Stimulated activated CD4-positive, alpha-beta T cell treated with anti-CD3 and anti-CD28 coated beads, Interleukin-4, amount 100 ng/mL, for 48 hours (primary cell): ENCODE measurements at places on chromosomes 7 and 10.

DNA sequence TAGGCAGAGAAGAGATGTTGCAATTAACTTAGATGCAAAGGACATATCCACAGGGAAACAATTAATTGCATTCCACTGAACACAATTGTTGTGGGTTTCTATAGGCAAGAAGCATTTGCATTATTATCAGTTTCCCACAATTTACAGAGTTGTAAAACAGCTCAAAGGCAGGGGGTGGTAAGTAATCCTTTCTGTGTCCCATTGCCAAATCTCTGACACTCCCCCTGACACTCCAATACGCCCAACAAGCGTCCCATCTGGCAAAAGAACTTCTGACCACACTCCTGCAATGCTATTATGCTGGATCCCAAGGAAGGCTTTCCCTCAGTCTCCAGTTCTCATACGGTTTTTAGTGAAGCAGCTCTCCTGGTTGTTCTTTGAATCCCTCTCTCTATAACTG lies 179.8 kb downstream of the CXCL12 start:
- DNase-seq, result no peak

DNA sequence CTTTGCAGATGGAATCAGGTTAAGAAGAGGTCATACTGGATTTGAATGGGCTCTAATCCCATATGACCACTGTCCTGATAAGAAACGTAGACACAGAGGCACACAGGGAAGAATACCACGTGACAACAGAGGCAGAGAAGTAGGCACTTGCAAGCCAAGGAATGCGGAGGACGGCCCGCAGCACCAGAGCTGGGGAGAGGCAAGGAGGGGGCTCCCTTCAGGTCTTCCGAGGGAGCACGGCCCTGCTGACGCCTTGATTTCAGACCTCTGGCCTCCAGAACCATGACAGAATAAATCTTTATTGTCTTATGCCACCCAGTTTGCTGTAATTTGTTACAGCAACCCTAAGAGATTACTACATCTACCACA lies 44.7 kb upstream of the TMEM213 start:
- no peak for DNase-seq

GRCh38 chr7:66529883-66530610 lies 98.6 kb upstream of the KCTD7 start:
- DNase-seq, result no peak

DNA sequence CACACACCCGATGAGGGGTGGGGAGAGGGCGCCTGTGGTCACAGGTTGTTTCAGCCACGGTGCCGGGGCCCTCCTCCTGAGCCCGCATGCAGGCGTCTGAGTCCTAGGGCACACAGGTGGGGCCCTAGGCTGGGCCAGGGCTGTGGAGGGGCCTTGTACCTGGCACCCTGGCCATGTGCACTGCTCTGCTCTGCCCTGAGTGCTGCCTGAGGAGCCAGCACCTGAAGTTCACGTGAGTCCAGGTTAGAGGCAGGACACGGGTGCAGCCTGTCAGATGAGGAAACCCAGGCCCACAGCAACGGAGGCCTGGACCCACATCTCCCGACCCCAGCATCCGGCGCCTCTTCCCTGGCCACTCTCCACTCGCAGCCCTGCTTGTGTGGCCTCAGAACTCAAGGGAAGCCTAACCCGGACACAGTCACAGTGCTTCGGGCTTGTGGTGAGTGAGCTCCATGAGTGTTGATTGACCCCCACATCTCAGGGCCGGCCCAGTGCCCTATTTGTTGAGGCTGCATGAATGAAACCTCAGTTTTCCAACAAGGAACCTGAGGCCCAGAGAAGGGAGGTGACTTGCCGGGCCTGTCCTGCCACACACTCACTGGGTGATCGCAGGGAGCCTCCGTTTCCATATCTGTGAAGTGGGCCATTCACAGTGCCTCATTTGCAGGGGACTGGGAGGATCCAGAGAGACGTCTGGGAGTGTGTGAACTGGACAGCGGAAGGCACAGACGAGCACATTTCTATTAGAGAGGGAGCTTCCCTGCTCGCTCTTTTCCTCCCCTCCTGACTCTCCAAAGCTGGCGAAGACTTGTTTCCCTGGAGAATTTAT lies 39.6 kb downstream of the PPIF start:
- DNase-seq, result no peak

- DNase-seq, result no peak
Observed at GRCh38 chr7:132347123-132347522, 229.1 kb downstream of the PLXNA4 start.

DNA sequence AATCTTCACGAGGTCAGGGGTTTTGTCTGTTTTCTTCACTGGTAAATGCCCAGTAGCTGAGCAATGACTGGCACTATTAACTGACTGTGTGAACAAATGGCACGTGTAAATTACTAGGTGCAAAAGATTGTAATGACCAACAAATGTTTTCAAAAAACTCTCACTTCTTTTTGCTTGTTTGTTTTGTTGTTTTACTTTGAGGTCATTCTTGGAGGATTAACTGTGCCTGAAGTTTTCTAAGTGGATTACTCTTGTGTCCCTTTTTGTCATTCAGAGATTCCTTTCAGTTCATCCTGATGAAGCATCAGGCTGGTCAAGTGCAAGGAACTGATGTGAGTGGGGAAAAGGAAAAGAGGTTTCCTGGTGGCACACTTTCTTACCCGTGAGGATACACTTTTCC lies 74.4 kb upstream of the PPP1R3C start:
- no peak for DNase-seq

DNA sequence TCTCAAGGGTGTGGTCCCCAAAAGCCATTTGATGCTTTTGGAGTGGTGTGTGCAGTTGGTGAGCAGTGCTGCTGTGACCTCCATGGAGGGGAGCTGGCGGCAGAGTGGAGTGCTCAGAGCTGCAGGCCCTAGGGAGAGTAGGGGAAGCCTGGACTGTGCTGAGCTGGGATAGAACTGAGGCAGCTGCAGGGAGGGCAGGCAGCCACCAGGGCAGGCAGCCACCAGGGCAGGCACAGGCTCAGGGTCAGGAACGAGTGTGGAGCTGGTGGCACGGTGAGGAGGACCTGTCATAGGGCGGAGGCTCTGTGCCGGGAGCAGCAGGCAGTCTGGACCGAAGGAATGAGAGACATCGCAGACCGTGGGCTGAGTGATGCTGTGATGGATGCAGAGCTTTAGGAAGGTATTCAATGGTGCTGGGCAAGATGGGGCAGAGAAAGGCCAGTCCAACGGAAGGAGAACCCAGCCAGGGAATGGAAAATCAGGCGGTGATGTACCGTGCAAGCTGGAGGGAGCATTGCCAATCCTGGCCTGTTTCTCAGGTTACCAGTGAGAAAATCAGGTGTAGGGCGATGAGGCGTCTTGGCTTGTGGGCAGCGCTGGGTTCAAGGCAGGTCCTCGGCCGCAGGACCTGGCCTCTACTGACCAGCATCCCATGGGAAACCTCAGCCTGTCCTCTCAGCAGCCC lies 152.6 kb downstream of the CAMK1D start:
- DNase-seq, result no peak

- no peak for DNase-seq
Observed at GRCh38 chr10:130393342-130393741, 257.2 kb downstream of the GLRX3 start.

GRCh38 chr7:79502151-79502550 lies 48.7 kb upstream of the MAGI2 start:
- no peak for DNase-seq

GRCh38 chr7:35771776-35772175 lies 29.1 kb upstream of the SEPTIN7 start:
- no peak for DNase-seq

- no peak for DNase-seq
Observed at GRCh38 chr10:3251172-3251571, 78.6 kb upstream of the PITRM1 start.

DNA sequence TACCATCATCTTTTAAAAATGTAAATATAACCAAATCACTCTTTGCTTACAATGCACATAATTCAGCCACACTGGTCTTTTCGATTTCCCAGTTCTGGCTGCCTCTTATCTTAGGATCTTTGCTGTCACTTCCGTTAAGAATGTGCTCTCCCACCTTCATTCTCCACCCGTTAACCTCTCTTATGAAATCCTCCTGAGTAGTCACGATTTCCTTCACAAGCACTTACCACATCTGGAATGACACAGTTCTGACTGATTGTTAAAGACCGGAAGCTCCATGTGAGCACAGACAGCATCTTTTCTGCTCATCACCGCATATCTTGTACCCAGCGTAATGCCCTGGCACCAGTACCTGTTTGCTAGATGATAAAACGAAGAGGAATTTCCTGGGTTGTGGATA lies 84.3 kb downstream of the CUL2 start:
- no peak for DNase-seq

GRCh38 chr7:112648781-112649180 lies 141.4 kb downstream of the TMEM168 start:
- DNase-seq, result no peak

- DNase-seq, result no peak
Observed at GRCh38 chr7:66123175-66123528, 8.5 kb downstream of the CRCP start.

DNA sequence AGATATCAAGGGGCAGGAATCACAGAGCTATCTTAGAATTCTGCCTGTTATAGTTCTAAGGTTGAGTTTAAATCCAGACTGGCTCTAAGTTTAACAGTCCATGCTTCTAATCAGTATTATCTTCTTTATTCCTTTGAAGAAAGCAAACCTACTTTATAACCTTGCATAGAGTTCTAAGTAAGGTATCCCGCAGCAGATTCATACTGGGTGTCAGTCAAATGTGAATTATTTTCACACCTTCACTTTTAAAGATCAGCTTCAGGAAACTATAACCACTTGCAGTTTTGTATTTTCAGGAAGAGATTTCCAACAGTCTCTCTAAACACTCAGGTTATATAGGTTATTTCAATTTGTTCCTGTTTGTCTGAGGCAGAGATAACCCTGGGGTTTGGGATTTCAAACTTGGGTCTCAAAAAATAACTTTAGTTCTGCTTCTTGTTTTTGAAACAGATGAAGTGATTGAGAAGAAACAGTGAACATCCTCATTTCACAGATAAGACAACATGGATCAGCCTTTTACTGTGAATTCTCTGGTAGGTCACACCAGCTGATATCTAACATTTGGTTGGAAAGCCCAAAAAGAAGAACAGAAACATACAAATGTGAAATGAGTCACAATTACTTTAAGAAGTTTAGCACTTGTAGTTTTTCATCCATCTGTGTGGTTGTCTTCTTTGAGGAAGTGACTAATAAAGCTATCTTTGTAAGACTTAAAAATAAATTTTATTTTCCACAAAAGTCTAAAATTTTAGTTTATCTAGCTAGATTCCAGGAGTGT lies 21.4 kb downstream of the STAMBPL1 start:
- no peak for DNase-seq
